ENCODE measurements at places on chromosomes 3 and 15.

GRCh38 chr15:74867466-74868038 is 5.6 kb downstream of the SCAMP2 start:
- DNase-seq: no peak

GRCh38 chr3:86815880-86816279 is 175.1 kb downstream of the VGLL3 start:
- no peak for DNase-seq

- no peak for DNase-seq
These were observed 7.8 kb downstream of the SPSB4 start for GRCh38 chr3:141058996-141059395.

- DNase-seq: no peak
These were observed 14.3 kb upstream of the BCL6 start for GRCh38 chr3:187759601-187760000.

GRCh38 chr15:42931702-42932486 is 11.3 kb upstream of the TTBK2 start:
- no peak for DNase-seq

All from suppressor macrophage treated with lipopolysaccharide for 1 hour (primary cell).